HS-5 (cell line): ENCODE measurements at places on chromosomes 2 and 18.

GRCh38 chr18:10340821-10341220 is 113.6 kb upstream of the APCDD1 start:
- DNase-seq: no peak

GRCh38 chr2:239730897-239731296 is 294.2 kb downstream of the NDUFA10 start:
- no peak for DNase-seq

DNA sequence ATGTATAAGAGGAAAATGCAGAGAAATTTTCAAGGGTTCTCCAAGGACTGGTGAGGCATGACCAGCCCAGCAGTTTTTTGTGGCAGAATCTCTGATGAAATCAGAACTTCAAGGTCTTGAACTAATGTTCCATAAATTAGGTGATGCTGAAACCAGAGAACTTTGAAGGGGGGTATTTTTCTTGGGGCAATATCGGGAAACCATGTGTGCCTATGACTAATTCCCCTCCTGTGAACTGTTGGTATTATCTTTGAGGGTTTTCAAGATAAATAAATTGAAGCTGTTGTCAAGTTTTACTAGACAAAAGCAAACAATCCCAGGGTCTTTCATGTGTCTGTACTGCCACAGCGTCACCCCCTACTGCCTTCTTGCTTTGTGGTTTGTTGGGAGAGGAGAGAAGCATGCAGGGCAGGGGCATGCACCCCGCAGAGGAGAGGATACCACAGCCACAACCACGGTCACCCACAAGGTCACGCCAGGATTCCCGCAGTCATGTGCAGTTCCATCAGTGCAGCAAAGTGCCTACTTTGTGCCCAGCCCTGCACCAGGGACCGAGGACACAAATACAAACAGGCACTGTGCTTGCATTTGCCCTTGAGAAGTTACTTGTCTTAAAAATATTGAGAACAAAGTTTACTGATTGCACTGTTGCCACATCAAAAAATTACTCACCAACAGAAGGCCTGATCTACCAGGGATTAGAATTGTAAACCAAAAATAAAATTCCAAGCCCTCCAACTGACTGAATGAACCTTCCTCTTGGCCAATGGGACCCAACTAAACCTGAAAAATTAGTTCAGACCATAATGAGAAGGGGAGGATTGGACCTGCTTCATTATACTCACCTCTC is 413.3 kb upstream of the TRIB2 start:
- no peak for DNase-seq

- no peak for DNase-seq
Measured at GRCh38 chr2:96811917-96812316, 4.2 kb upstream of the CNNM3 start.

DNA sequence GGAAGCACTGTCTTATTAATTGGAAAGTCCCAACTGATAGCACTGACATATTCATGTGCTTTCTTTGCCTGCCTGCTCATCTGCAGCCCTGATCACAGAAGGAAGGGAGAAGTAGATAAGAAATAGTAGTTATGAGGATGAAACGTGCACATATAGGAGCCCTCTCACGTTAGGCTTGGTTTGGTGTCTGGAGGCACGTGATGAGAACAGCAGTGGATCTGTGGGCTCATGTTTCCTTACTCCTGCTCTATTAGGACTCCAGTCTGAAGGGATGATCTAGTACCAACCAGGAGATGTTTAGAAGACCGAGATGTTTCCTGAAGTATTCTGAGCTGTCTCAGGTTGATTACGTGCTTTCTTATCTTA is 84.9 kb downstream of the MAP4K4 start:
- no peak for DNase-seq
